ENCODE measurements at places on chromosomes 16 and 17.

GRCh38 chr17:9529033-9529700, 46.5 kb downstream of the STX8 start:
- peak; percentile 14 for DNase-seq

- no peak for DNase-seq
Measured at GRCh38 chr17:9003355-9004131, 17.8 kb upstream of the NTN1 start.

- no peak for DNase-seq
Measured at GRCh38 chr17:57207396-57207795, 48.9 kb upstream of the MSI2 start.

DNA sequence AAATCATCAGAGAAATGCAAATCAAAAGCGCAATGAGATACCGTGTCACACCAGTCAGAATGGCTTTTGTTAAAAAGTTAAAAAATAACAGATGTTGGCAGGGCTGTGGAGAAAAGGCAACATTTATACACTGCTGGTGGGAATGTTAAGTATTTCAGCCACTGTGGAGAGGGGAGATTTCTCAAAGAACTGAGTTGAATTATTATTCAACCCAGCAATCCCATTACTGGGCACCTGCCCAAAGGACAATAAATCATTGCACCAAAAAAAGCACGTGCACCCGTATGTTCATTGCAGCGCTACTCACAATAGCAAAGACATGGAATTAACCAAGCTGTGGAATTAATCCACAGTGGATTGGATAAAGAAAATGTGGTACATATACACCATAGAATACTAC, 204.7 kb downstream of the HS3ST4 start:
- no peak for DNase-seq

DNA sequence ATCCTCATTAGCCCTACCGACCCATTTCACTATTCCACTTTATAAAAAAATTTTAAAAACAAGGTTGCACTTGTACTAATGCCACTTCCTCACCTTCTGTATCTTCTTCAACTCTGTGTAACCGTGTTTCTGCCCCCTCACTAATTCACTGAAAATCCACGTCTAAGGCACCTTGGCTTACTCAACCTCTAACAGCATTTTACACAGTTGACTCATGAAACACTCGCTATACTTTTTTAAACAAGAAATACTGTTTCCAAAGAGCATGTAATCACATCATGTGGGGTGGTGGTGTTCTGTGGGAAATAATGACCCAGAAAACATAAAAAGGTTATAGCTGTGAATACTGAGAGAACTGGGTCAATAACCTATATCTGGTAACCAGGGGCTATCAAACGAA, 79.9 kb downstream of the NCOR1 start:
- no peak for DNase-seq

DNA sequence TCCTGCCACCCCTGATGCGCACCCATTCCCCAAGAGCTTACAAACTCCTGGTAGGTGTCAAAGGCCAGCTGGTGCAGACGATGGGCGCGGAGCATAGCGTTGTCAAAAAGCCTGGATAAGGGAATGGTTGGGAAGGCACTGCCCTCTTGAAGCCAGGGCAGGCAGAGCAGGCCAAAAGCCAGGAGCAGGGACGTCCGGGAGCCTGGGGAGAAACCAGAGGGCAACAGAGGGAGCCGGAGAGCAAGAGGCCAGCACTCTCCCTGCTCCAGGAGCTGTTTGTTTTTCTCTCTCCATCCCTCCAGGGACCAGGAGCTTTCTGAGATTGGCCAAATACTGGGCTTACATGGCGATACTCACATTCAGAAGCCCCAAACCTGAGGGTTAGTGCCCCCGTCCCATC, 334 bp downstream of the GH1 start:
- DNase-seq = no peak

- no peak for DNase-seq
Measured at GRCh38 chr16:51853586-51853985, 693.4 kb downstream of the TOX3 start.

DNA sequence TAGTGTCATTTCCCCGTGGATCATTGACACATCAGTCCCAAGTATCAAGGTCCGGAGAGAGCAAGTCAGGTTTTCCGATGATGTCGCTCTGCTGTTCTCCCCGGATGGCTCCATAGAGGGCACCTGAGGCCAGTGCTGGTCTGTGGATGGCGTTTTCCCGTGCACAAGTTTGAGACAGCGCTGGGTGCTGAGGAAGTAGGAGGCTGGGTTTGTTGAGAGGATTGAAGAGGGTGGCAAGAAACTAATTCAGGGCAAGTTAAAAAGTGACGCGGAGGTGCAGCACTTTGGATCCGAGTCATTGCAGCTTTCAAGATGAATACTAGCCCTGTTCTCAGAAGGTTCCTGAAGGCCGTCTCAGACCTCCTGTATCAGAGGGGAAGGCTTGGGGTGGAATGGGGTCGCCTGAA, 7.7 kb downstream of the NUBP1 start:
- no peak for DNase-seq

DNA sequence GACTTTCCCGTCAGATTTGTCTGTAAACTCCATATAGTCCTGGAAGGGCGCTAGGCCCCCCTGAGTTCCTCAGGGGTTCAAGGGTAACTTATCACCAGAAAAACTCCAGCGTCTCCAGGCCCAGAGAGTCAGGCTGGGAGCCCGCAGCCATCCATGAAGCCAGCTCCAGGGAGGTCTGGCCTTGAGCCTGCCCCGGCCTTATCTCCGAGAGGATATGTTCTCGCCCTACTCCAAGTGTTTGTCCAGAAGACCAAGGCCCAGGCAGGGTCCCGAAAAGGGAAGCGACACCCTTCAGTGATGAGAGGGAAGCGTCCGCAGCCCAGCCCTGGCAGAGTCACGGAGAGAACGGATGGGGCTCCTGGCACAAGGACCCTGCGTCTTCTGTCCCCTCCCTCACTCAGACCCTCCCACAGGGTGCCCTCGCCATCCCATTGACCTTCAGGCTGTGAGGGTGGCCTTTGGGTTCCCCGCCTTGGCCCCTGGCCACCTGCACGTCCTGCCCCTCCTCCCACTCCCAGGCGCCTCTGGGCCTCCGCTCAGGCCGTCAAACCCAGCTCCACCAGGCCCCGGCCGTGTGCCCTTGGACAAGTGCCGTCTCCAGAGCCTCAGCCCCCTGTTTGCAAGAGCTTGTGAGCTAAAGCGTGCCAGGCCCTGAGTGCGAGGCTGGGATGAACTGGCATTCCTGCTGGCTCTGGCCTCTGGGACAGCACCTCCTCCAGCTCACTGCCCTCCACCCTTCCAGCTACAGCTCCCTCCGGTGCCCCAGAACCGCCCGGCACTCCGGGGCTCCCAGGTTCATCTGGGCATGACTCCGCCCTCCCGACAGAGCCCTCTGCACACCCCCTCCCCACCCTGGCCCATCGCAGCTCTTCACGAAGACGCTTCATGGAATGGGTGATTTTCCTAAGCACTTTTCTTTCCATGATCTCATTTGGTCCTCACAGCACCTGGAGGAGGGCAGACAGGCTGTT, 83.4 kb downstream of the ZDHHC7 start:
- no peak for DNase-seq

GRCh38 chr17:54063639-54064038, 240.9 kb downstream of the KIF2B start:
- DNase-seq = no peak

DNA sequence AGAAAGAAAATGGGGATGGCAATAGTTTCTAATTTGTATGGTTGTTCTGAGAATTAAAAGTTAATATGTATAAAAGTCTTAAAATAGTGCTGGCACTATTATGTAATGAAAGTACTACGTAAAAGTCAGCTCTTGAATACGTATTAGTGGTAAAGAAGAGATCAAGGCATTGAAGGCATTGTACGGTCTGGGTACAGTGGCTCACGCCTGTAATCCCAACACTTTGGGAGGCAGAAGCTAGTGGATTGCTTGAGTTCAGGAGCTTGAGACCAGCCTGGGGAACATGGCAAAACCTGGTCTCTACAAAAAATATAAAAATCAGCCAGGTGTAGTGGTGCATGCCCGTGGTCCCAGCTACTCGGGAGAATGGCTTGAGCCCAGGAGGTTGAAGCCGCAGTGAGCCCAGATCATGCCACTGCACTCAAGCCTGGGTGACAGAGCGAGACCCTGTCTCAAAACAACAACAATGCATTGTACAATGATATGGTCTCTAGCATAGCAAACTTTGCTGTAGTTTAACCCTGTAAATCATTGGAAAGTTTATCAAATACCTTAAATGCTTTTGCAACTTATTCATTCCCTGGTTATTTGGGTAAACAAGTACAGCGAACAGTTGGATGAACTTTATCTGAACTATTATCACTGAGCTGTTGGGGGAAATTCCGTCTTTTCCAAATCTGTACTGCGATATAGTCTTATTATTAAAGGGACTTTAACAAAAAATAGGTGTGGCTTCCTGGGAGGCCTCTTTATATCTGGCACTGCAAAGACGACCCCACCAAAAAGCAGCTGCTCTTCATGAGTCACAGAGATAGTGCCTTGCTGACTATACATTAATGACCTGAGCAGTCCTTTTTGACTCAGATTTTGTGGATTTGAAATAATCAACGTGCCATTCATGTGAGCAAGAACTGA, 73.6 kb downstream of the GPRC5B start:
- DNase-seq = no peak

DNA sequence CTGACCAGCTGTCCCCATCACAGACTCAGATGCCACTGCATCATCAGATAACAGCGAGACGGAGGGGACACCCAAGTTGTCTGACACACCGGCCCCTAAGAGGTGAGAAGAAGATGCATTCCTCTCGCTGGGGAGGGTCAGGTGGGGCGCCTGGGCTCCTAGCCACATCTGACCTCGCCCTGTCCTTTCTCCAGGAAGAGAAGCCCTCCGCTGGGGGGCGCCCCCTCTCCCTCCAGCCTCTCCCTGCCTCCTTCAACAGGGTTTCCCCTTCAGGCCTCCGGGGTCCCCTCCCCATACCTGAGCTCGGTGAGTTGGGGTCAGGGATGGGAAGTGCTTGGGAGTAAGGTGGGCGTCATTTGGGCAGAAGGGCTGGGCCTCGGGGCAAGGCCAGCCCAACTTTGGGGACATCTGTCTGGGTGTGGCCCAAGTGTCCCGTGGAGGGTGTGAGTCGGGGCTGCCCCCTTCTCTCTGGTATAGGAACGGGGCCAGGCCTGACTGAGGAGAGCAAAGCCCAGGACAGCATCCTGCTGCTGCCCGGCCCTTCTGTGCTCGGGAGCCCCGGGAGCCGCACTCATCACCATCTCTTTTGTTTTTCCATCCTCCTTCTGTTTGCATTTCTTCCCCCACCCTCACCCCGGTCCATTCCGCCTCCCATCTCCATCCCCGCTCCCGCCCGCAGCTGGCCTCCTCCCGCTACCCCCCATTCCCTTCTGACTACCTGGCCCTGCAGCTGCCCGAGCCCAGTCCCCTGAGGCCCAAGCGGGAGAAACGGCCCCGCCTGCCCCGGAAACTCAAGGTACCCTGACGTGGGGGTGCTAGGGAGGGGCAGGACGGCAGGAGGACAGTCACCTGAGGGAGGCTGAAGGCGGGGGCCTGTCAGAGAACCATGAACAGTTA, 4.9 kb downstream of the INO80E start:
- no peak for DNase-seq

DNA sequence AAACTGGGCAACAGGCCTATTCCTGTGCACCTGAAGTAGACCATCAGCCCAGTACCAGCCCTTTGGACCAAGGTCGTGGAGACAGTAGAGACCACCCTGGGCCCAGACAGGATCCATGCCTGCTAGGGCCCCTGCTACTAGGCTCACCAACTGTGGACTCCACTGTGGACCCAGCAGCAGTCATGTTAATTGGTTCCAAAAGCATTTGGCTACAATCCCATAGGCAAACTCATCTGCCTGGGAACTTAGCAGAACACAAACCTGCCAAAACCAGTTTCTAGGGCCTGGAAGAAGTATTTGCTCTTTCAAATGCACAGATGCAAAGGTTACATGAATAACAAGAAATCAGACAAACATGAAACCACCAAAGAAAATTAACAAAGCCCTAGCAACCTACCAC, 53.1 kb downstream of the ACSM2A start:
- DNase-seq = no peak

DNA sequence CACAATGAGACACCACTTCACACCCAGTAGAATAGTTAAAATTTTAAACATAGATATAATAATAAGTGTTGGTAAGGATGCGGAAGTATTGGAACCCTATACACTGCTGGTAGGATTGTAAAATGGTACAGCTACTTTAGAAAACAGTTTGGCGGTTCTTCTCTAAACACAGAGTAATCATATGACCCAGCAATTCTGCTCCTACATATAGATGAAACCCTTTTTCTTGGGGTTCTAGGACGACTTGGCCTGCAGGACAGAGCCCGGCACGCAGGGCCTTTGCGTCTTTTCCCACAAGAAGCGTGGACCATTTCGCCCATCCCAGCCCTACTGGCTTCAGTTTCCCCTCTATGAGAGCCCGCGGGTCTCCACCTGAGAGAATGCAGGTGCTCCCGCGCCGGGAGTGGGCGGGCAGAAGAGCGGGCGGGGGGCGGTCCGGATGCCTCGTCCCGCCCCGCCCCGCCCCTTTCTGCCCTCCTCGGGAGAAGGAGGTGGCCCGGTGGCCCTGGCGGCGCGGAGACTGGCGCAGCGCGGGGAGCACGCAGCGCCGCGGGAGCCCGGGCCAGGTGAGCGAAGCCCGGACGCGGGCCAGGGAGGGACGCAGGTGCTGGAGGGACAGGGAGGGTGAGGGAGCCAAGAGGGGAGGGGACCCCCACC, at the start of gene SDR42E2:
Gene SDR42E2 (plus strand): TSS at position 508 of the 657 bp plus-strand sequence. CDS start 3,077 bp downstream, outside the sequence.
- DNase-seq = no peak

GRCh38 chr17:3818786-3819185, 17.8 kb upstream of the ITGAE start:
- no peak for DNase-seq

- no peak for DNase-seq
Measured at GRCh38 chr17:74637926-74638325, 14.4 kb upstream of the CD300E start.

DNA sequence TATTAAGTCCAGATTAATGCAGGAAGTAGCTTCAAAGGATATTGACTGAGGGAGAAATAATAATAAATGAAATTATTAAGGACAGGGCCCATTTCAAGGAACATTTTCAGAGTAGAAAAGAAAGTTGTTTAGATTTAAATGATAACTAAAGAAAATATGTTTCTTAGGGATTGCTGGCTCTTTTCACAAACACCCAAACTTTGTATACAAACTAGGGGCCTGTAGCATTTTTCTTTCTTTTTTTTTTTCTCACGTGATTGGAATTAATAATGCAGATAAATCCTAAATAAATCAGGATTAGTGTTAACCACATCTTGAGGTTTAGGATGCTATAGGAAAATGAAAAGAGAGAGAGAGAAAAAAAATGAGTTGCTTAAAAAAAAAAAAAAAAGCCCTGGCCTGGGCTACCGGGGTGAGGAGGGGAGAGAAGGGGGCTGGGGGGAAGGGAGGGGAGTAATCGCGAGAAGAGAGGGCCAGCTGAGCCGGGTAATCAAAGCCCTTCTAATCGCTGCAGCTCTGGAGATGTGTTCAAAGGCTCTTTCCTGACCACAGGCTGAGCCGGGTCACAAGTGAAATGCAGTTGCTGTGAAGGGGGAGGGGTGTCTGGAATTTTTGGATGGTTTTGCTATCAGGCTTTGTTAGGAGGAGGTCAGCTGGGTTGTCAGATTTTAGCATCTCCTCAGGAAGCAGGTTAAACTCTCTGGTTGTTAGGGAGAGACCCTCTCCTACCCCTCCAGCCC, 104.6 kb upstream of the ZFHX3 start:
- DNase-seq = no peak

All from stromal cell of bone marrow (primary cell).